ENCODE measurements at places on chromosomes 7 and 10. TPM values are rescaled to one million over a fixed set of nuclear protein-coding genes. Genes with fewer than 3 reads are reported as not detected.
A peak's percentile ranks its signal among the peaks of the same experiment; 100 is the strongest.

DNA sequence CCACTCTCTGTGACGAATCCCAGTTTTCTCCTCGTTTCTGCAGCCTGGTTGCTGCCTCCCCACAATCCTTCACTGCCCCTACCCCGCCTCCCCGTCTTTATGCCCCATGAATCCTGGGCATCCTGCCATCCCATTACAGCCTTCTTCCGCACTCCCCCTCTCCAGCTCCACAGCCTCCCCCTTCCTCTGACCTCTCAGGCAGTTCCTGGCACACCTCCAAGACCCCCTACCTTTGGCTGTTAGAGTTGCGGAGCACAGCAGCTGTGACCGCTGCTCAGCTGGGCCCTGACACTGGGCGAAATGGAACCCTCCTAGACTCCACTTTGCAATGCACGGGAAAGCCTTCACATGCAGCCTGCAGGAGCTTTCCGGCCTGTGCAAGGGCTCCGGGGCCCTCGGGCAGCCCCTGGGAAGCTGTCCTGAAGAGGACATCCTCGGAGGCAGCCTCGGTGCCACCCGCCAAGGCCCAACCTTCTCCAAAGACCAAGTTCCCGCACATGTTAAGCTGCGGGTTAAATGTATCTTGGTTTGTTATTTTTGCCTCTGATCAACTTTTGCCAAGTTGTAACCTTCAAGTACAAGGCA is 400.7 kb upstream of the MKI67 start:
- no peaks in the 10 kb centered on the region for H3K36me3 ChIP-seq
- no peaks in the 10 kb centered on the region for H3K4me1 ChIP-seq
- DNase-seq: no peak
- no peak overlapping the region for H3K4me3 ChIP-seq
- H3K27ac ChIP-seq: no peak overlapping the region
- no peaks in the 10 kb centered on the region for H3K27me3 ChIP-seq

DNA sequence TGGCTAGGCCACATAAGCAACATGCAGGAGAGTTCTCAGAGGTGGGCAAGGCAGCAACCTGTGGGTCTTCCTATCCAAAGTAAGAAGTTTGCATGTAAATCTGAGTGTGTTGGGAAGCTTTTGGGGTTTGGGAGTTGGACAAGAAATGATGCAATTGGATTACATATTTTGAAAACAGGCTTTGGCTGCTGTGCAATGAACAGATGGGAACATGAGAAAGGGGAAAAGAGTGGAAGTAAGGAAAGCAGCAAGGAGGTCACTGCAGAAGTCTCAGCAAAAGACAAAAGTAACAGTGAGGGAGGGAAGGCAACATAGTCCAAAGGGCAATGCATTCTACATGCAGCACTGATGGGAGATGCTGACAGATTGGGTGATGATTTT is 61.1 kb upstream of the C10orf90 start:
- H3K4me3 ChIP-seq: no peak overlapping the region
- H3K36me3 ChIP-seq: no peaks in the 10 kb centered on the region
- H3K4me1 ChIP-seq: no peaks in the 10 kb centered on the region
- H3K27ac ChIP-seq: no peak overlapping the region

DNA sequence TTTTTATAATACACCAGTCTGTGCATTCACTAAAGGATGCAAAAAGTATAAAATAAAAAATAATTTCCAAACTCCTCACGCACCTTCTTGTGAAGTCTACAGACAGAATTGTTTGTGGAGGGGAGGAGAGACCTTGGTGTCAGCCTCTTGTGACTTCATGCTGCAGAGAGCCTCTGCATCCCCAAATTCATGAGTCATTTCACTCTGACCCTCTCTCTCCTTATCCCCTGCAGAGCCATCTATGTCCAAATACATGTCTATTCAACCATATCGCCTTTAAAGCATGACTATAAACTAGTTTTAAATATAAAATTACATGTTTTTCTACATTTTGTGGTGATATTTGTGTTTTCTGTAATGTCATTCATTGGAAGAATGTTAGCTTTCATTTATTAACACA is 6.0 kb downstream of the CREB5 start:
- H3K36me3 ChIP-seq: no peaks in the 10 kb centered on the region
- no peak overlapping the region for H3K27ac ChIP-seq
- H3K4me3 ChIP-seq: no peak overlapping the region
- H3K4me1 ChIP-seq: no peaks in the 10 kb centered on the region
- H3K27me3 ChIP-seq: peaks cover 35% of the 10 kb centered on the region

DNA sequence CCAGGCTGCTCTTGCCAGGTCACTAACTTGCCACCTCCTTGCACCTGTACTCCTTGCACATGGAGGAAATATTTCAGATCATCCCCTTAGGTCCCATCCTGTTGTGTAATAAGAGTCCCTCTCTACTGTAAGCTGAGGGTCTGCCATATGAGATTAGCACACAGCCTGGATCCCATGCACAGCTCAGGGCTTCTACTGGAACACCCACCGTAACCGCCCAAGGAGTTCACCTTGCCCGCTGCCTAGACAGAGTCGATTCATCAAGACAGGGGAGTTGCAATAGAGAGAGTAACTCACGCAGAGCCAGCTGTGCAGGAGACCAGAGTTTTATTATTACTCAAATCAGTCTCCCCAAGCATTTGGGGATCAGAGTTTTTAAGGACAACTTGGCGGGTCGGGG is 694.4 kb upstream of the C7orf33 start:
- H3K27ac ChIP-seq: no peak overlapping the region
- no peaks in the 10 kb centered on the region for H3K4me1 ChIP-seq
- H3K27me3 ChIP-seq: no peaks in the 10 kb centered on the region
- H3K36me3 ChIP-seq: no peaks in the 10 kb centered on the region
- no peak for DNase-seq

DNA sequence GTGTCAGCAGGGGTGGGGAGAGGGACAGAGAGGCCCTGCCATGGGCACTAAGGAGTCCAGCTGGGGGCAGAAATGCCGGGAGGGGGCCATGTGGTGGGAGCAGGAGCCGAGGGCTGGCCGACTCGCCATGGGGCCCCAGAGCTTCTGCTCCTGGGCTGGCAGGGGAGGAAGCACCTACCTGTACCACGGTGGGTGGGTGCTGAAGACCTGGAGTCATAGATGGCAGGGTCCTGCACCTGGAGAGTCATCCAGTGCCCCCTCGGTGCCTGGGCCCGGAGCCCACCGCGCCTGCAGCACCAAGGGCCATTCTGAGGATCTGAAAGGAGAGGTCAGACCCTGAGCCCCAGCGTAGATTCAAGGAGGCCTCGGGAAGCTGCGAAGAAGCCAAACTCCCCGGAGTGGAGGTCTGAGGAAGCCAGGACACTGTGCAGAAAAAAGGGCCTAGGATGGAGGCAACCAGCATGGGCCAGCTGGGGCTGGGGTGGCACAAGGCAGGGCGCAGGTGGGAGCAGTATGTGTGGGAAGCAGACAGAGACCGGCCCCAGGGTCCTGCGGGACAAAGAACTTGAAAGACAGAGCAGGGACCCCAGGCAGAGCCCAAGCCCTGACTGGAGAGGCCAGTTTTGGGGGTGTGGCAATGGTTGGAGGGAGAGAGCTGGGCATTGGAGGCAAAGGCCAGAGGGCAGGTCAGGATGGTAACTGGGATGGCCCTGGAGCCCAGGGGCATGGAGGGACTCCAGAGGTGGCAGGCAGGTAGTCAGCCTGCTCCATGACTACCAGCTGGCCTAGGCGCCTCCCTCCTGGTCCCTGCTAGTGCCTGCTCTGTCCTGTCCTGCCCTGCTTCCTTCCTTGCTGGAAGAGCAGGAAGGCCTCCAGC is 26.7 kb upstream of the SMARCD3 start:
- peaks cover 18% of the 10 kb centered on the region for H3K4me1 ChIP-seq
- DNase-seq: no peak
- peaks cover 9% of the 10 kb centered on the region for H3K27me3 ChIP-seq
- no peaks in the 10 kb centered on the region for H3K36me3 ChIP-seq
- no peak overlapping the region for H3K27ac ChIP-seq

DNA sequence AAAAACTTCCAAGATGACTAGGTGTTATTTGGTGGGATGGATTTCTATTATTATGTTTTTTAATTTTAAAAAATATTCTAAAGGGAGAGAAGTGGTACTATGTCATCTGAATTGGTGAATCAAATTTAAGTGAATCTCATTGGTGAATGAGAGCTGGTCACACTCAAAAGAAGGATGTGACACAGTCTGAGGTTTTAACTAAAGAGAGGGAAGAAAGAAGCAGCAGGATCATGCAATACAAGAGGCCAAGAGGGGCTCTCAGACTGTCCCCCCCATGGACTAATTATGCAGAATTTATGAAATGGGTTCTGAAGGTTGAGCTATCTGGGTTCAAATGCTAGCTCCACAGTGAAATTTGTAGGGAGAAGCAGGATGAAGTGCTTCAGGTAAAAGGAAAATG is 16.2 kb downstream of the MACC1 start:
- peaks cover 4% of the 10 kb centered on the region for H3K4me1 ChIP-seq
- no peak overlapping the region for H3K4me3 ChIP-seq
- DNase-seq: no peak
- no peaks in the 10 kb centered on the region for H3K27me3 ChIP-seq
- H3K36me3 ChIP-seq: no peaks in the 10 kb centered on the region

DNA sequence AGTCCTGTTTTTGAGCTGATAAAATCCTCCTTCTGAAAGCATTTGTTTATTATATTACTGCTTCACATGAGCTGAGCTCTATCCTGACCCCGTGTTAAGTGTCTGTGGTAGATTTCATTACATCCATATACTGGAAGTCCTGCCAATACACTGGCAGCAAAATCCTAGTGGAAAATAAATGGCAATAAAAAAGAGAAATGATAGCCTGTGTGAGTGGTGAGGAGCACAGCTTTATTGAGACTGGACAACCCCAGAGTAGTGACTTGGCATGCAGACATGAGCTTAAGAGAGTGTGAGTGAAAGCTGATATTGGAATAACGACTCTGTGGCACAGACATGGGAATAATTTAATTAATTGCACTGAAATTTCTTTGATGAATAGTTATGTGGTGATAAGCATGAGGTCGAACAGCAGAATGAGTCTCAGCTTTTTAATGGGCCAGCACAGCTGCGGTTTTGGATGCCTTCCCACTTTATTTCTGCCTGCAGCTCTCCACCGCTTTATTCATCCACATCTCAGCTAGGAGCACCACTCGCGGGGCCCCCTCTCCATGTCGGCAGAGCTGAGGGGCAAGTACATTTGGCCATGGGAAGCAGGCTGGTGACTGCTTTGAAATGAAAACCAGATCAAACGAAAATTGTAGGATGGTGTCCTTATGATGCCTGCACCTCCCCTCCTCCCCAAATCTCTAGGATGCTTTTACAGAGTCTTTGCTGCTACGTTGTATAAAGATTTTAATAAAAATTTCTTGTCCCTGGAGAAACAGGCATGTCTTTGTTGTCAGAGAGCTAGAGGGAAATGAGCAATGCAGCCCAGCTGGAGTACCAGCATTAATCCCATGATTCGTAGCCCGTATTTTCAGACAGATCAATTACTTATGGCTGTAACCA is 494.3 kb downstream of the AUTS2 start:
- no peaks in the 10 kb centered on the region for H3K4me1 ChIP-seq
- H3K36me3 ChIP-seq: no peaks in the 10 kb centered on the region
- H3K27me3 ChIP-seq: no peaks in the 10 kb centered on the region

NKX2-3 gene
- total RNA-seq: not detected

DNA sequence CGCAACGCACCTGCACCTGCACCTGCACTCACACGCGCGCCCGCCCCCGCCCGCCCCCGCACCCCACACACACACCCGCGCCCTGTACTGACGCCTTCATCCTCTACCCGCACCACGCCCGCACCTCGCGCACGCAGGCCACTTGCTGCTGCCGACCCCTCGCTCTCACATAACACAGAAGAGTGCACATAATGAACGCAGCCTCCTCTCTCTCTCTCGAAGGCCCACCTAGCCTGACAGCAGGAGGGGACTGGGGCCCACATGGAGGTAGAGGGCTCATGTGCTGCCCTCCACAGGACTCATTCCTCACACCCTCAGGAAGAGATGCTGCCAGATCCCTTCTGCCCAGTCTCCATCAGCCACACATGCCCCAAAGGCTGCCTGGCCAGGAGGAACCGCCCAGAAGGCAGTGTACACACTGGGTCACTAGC is 432 bp upstream of the CAMK2B start:
- DNase-seq: no peak
- peaks cover 3% of the 10 kb centered on the region for H3K4me1 ChIP-seq
- H3K36me3 ChIP-seq: no peaks in the 10 kb centered on the region
- H3K4me3 ChIP-seq: peak overlapping the region; percentile 84

All from activated T-helper 2 cell treated with anti-CD3 and anti-CD28 coated beads, Interferon-gamma antibody, Interleukin-2, Interleukin-4, amounts not matched to agents 10 μg/mL and 5 μg/mL and 100 μg/mL, durations not matched to agents 14 hours and 24 hours and 36 hours (primary cell).